ENCODE measurements at places on chromosomes 3 and 15.

DNA sequence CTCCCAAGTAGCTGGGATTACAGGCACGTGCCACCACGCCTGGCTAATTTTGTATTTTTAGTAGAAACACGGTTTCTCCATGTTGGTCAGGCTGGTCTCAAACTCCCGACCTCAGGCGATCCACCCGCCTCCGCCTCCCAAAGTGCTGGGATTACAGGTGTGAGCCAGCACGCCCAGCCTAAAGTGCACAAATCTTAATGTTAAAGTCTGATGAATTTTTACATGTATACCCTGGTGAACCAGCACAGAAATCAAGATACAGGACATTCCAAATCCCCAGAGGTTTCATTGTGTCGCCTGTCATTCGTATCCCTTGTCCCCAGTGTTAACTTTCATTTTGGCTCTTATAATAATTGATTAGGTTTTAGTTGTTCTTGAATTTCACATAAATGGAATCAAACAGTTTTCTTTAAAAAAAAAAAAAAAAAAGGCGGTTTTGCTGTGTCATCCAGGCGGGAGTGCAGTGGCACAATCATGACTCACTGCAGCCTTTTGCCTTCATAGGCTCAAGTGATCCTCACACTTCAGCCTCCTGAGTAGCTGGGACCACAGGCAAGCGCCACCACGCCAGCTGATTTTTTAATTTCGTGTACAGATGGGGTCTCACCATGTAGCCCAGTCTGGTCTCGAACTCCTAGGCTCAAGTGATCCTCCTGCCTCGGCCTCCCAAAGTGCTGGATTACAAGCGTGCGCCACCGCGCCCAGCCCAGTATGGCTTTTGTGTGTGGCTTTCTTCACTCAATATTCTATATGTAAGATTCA is 1.5 kb upstream of the TM4SF19 start:
- DNase-seq: no peak

GRCh38 chr3:193053046-193053435 is 135.4 kb upstream of the MB21D2 start:
- DNase-seq: no peak

GRCh38 chr15:52652286-52652685 is 26.9 kb downstream of the ATOSA start:
- DNase-seq: no peak

GRCh38 chr3:100245927-100246326 is 14.9 kb upstream of the TBC1D23 start:
- DNase-seq: no peak

- no peak for DNase-seq
Observed at GRCh38 chr3:67897351-67898336, 243.2 kb upstream of the SUCLG2 start.

DNA sequence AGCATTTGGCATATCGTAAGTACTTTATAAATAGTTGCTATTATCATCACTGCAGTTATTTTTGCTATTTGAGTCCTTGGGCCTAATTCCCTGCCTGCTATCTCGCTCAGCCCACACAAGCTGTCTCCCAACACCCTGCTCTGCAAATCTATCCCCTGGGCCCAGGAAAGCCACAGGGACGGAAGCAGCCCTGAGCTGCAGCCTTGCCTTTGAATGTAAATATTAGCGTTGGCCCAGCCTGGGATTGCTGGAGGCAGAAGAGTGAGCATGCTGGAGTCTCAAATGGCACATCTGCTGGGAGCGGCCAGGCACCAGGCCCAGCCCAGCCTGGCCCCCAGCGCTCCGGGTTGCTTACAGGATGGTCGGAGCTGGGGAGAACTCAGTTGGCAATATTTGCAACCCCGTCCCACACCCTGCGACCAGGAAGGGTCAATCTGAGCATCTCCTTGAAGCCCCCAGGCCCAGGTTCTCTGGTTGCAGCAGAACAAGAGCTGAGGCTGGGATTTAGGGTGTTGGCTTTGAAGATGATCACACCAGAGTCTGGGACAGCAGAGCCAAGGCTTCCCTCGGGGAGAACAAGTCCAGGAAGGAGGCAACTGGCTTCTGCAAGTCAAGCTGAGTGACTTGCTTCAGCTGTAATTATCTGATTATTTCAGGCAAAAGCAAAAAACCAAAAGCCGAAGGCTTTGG is 529.6 kb downstream of the SHQ1 start:
- no peak for DNase-seq

DNA sequence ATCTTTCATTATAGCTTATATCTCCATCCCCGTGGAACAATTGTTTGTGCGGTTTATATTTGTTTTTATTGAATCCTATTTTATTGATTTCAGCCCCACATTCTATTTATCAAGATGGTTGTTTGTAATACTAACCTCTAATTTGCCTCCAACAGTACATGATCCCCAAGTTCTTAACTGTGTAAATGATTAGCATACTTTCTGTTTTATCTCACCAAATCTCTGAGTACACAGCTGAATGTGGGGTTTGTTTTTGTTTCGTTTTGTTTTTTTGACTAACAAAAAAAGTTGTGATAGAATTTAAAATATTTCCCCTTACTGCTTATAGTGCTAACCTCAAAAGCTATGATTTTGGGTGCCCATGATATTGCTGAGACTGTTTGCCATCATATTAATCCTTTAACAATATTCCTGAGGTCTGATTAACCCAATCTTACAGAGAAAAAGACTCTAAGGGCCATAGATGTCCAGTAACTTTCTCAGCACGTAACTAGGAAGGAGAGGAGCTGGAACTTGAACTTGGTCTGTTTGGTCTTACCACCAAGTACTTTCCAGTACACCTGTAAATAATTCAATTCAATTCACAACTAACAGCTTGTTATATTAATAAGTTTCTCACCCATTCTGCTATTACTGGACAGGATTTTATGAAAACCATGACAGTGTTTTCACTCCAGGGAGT is 789.8 kb downstream of the TUSC7 start:
- DNase-seq: no peak

DNA sequence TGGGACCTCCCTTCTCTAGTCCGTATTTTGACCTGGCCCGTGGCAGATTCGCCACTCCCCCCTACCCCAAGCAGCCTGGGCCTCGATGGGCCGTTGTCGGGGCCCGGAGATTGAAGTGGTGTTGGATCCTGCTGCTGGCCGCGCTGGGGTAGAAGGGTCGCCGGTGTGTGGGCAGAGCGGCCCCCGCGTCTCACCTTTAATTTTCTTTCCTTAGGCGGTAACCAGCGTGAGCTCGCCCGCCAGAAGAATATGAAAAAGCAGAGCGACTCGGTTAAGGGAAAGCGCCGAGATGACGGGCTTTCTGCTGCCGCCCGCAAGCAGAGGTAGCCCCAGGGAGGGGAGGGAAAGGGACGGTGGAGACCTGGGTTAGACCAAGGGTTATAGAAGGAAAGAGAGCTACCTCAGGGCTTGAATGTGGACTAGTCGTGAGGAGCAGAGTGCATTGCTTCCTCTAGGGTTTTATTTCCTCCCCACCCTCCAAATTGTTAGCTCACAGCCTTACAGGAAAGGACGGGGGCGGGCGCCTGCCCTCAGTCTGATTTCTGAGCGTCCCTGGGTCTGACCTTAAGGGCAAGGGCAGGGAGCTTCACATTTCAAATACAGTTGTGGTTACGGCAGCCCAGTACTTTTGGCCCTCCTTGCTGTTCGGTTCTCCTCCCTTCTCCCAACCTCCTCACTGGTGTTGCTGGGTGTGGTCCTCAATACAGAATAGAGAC is 799 bp downstream of the SERF2 start:
- DNase-seq: no peak

Measured in HEK293T (cell line).